ENCODE measurements at places on chromosomes 16 and 17.

- no peak for DNase-seq
These were observed 622.9 kb upstream of the RBFOX1 start for GRCh38 chr16:6709736-6710135.

GRCh38 chr17:237406-237955 is 56.0 kb upstream of the DOC2B start:
- DNase-seq: no peak

GRCh38 chr17:6506679-6507231 is 49.6 kb downstream of the PITPNM3 start:
- DNase-seq: no peak

- DNase-seq: no peak
These were observed 515.3 kb downstream of the GRIN2A start for GRCh38 chr16:9666834-9667480.

DNA sequence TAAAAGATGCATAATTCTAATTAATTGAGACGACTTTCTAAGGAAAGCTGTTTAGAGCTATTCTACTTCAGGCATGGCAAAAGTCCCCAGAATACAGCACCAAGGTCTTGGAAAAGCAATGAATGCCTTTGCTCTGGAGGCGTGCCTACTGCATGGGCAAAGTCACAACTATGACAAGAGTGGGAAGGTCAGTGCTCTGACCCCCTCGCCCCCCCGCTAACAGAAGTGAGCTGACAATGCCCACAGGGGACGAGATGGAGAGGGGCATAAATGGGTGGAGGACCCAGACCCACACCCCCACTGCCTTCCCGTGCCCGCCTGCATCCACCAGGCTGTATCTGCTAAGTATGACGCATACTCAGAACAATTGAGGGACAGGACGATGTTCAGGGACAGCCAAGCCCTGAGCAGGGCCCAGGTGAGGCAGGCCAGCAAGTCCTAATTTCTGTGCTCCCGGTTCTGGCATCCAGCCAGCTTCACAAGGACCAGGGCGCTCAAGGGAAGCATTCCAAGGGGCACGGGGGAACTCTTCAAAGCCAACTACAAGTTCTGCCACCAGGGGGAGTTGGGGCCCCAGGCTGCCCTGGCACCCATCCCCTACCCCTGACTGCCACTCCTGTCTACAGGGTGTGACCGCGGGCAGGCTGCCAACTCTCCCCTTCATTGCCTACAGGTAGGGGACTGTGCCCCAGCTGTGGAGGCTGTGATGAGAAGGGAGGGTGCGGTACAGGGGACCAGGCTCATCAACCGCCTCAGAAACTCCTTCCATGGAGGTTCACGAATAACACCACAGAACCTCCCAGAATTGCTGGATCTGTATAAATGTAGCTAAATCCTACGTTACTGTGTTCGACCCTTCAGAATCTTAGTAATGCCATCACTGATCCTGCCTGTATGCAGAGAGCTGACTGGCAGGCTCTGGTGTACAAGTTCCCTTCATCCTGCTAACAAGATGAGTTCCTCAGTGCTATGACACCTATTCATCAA is 20.8 kb downstream of the NPRL3 start:
- no peak for DNase-seq

DNA sequence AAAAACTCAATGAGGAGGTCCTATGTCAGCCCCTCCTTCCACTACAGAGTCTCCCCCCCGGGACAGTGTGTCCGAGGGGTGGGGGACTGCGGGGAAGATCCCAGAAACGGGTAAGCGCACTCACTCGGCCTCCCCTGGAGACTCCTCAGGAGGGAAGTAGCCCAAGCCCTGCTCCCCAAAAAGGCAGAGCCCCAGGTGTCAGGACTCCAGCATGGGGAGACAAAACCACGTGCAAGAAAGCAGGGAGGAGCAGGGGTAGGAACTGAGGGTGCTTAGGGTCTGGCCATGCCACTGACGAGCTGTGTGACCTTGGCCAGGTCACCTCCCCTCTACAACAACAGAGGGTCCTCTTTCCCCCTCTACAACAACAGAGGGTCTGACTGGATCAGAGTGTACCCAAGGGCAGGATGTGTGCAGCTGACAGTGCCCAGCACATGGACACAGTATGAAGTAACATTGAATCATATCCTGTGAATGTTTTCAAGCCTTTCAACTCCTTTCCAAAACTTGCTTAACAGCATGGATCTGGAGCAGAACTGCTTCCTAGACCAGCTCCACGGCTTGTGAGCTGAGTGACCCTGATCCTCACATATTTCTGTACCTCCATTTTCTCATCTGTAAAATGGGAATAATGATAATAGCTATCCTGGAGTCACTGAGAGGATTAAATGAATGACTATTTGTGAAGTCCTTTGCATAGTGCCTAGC is 2.1 kb upstream of the NAGS start:
- no peak for DNase-seq
